ENCODE measurements at places on chromosomes 11 and 22.

GRCh38 chr11:126403658-126404057 is 48.2 kb downstream of the ST3GAL4 start:
- H3K36me3 ChIP-seq = no peaks in the 10 kb centered on the region
- no peak for DNase-seq
- no peak overlapping the region for H3K4me3 ChIP-seq

DNA sequence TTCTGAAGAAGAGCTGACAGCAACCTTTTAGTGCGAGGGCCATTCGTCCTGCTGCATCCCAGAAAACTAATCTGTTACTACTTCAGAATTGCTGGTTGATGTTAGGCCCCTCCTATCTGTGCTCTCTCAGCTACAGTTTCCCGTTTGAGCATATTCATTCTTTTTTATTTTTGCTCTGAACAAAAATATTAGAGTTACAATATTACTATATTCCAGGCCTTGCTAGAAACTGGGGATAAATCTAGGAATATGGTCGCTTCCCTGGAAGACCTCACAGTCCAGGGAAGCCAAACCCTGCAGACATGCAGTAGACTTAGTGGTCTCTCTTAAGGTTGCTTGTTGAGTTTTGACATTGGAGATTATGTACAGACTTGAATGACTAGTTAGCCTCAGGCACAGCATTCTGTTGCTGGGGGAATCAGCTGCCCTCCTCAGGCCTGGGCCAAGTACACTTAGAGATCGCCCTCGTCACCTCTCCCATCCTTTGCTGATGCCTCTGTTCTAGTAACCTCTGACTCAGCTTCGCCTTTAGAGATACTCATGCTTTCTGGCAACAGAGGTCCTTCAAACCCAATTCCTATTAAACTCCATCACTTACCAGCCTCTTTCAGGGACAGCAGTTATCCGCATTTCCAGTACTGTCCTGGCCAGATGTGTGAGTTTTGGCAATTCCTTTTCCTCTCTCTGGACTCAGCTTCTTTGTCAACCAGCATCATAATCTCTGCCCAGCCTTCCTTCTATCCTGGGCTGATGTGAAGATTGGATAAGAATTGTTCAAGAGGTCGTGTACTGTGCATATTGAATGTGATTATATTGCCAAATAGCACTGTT is 698 bp upstream of the ANAPC15 start:
- H3K4me1 ChIP-seq = peaks cover 14% of the 10 kb centered on the region
- peaks cover 1% of the 10 kb centered on the region for H3K27me3 ChIP-seq
- peak; percentile 23 for DNase-seq

GRCh38 chr11:122632181-122632824 is 23.2 kb upstream of the UBASH3B start:
- no peak overlapping the region for H3K4me3 ChIP-seq
- no peaks in the 10 kb centered on the region for H3K27me3 ChIP-seq
- no peaks in the 10 kb centered on the region for H3K36me3 ChIP-seq
- H3K27ac ChIP-seq = no peak overlapping the region
- DNase-seq = no peak
- H3K4me1 ChIP-seq = peaks cover 17% of the 10 kb centered on the region

GRCh38 chr22:26890870-26891269 is 233.5 kb downstream of the MIAT start:
- H3K36me3 ChIP-seq = no peaks in the 10 kb centered on the region
- DNase-seq = peak; percentile 5
- no peak overlapping the region for H3K4me3 ChIP-seq
- peaks cover 9% of the 10 kb centered on the region for H3K4me1 ChIP-seq
- H3K27me3 ChIP-seq = peaks cover 2% of the 10 kb centered on the region
- H3K27ac ChIP-seq = no peak overlapping the region

DNA sequence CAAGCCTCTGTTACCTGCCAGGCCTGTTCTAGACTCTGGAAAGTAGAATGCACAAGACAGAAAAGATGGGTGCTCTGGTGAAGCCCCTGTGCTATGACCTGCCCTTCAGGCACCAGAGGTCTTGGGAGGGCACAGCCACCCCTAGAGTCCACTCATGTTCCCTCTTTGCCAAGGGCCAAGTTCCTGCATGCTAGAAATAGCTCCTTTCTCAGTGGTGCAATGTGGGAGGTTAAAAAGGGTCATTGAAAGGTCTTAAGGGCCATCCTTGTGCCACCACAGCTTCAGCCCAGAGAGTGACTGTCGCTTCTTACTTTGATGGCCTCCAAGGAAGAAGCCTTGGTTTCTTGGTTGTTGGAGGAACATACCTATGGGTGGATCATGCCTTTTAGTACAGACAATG is 84.6 kb upstream of the PARVA start:
- H3K4me1 ChIP-seq = peaks cover 4% of the 10 kb centered on the region
- no peak overlapping the region for H3K27ac ChIP-seq
- no peak for DNase-seq
- H3K36me3 ChIP-seq = no peaks in the 10 kb centered on the region

DNA sequence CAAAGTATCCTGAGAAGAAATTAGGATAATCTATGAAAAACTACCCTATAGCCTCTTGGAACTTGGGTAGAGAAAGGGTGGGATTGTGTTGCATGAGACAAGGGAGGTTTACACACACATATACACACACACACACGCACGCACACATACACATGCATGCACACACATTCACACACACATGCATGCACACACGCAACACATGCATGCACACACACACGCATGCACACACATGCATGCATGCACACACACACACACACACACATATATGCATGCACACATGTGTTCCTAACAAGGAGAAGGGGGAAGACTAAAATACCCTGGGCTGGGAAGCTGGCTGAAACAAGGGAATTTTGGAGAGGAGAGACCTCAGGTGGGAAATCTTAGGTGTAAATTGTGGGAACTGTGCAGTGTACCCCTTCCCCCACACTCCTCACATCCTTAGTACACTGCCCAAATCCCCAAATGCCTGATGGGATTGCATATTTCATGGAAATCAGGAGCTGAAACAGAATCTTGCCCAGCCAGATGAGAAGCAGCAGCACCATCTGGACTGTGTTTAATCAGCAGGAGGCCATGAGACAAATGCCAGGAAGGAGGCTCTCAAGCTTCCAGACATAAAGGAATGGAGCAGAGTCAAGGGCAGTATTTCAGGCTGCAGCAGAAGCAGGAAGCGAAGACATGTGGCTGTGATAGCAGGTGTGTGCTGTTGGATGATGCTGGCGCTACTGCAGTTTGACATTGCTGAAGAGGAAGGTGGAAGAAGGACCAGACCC is 14.6 kb upstream of the POLD3 start:
- H3K4me3 ChIP-seq = no peak overlapping the region
- H3K27ac ChIP-seq = no peak overlapping the region
- no peaks in the 10 kb centered on the region for H3K27me3 ChIP-seq
- H3K36me3 ChIP-seq = no peaks in the 10 kb centered on the region
- DNase-seq = no peak
- H3K4me1 ChIP-seq = no peaks in the 10 kb centered on the region

- no peaks in the 10 kb centered on the region for H3K27me3 ChIP-seq
- H3K36me3 ChIP-seq = peaks cover 11% of the 10 kb centered on the region
- H3K27ac ChIP-seq = peak overlapping the region; percentile 80
- no peak overlapping the region for H3K4me3 ChIP-seq
These were observed 49.6 kb upstream of the ALKBH3 start for GRCh38 chr11:43830928-43831440.
